ENCODE measurements at places on chromosomes 16 and 17.

GRCh38 chr17:70344386-70345060 is 175.2 kb downstream of the KCNJ2 start:
- no peak for DNase-seq

DNA sequence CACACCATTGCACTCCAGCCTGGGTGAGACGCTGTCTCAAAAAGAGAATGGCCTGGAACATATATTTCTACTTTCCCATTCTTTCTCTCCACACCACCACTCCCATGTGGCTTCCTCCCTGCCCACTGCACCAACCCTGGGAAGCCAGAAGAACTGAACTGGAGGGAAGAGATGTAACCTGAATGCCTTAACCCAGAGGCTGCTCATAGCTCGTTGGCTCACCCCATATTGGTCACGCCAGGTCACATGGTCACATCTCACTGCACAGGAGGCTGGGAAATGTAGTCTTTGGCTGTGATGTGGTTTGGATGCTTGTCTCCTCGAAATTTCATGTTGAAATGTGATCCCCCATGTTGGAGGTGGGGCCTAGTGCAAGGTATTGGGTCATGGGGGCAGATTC is 5.9 kb upstream of the DNAH17 start:
- no peak for DNase-seq

DNA sequence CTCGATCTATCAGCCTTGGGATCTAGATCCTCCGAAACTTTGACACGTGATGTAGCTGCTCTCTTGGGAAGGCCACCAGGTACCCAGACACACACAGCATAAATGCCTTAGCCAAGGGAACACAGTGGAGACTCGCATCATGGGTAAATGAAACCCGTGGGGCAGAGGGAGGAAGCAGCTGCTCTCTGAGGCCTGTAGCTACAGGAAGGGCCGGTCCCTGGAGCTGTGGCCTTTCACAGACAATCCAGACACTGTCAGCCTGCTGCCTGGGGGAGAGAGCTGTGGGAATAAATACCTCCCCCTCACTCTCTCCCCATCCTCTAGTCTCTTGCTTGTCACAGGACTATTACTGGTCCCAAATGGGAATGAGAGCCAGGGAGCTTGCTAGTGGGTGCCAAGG is 351.2 kb downstream of the UTP18 start:
- no peak for DNase-seq

DNA sequence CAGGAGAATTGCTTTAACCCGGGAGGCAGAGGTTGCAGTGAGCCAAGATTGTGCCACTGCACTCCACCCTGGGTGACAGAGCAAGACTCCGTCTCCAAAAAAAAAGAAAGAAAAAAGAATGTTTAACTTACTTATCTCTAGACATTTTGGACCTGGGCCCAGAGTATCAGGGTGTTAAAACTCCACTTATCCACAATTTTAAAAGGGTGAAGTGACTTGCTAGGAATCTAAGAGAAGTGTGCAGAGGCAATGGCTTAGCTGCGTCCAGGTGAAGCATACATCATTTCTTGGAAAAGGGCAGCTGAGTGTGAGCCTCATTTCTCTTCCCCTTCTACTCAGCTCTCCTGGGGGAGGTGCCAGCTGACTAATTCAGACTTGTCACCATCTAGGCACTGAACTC is 25.1 kb downstream of the ALDH3A2 start:
- DNase-seq, result no peak

- DNase-seq, result no peak
These were observed 12.8 kb upstream of the SLC38A10 start for GRCh38 chr17:81307636-81308560.

GRCh38 chr16:20073203-20074098 is at the start of gene GPR139:
TSS of gene GPR139 (minus strand) at chr16:20073890. CDS start at chr16:20073616, 274 bp downstream.
- DNase-seq, result no peak

DNA sequence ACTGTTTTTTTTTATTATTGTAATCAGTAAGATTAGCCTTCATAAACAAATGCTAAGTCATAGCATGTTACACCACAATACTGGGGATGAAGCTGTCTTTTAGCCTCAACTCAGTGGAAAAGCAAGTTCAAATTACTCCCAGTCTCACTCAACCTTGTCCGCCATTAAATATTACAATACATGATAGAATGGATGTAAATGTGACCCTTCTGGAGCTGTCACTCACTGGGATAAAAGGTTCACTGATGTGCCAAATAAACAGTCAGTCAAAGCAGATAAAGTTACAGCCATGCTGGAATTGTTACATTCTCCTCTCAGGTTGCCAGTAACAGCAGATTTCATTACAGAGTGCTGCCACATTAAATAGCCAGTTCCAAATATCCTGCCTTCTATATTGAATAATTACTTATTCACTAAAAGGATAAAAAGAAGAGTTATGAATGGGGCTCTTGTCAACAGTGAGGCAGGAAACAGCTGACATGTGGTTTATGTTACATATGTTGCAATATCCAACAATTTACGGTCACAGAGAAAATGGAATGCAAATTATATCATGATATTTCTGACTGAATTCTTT is 53.4 kb downstream of the BRIP1 start:
- no peak for DNase-seq

GRCh38 chr16:77905374-77905920 is 116.9 kb upstream of the CLEC3A start:
- DNase-seq, result no peak

GRCh38 chr17:61379457-61380216 is 20.0 kb upstream of the TBX2 start:
- no peak for DNase-seq

- no peak for DNase-seq
These were observed 29.6 kb upstream of the MMD start for GRCh38 chr17:55451203-55451641.

GRCh38 chr16:11251525-11252481 is 4.2 kb downstream of the SOCS1 start:
- no peak for DNase-seq

DNA sequence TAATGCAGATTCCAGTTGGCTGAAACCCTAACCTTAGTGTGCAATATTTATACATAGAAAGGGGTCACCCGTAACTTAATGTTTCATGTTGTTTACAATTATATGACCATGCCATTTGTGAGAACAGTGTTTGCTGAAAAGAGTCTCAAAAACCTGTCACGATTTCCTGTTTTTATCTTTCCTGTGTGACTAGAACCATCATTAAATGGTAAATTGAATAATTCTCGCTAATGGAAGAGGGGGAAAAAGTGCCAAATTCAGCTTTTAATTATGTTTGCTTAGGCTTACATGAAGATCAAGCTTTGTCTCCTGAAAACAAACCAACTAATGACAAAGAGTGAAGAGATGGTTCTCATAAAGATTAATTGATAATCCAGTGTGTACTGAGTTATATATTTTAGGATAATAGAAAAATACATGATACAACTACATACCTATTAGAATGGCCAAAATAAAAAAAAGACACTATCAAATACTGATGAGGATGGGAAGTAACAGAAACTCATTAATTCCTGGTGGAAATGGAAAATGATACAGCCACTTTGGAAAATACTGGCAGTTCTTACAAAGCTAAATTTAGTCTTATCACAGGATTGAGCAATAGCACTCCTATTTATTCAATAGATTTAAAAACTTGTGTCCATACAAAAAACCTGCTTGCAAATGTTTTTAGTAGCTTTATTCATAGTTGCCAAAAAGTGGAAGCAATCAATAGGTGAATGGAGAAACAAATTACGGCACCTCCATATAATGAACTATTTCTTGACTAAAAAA is 141.7 kb downstream of the CDK5R1 start:
- no peak for DNase-seq

DNA sequence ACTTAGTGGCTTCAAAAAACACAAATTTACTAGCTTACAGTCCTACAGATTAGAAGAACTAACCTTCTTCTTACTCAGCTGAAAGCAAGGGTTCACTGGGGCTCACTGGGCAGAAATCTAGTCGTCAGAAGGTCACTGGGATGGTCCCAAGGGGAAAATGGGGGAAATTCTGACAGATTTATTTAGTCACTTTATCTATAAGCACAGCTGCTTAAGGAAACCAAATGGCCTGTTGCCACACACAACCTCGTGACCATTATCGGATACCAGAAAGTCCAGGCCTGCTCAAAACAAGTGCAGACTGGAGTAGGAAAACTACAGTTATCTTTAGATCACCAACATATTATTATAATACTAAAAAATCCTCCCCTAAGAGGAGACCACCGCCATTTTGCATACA is 374.6 kb upstream of the ASIC2 start:
- DNase-seq, result no peak

DNA sequence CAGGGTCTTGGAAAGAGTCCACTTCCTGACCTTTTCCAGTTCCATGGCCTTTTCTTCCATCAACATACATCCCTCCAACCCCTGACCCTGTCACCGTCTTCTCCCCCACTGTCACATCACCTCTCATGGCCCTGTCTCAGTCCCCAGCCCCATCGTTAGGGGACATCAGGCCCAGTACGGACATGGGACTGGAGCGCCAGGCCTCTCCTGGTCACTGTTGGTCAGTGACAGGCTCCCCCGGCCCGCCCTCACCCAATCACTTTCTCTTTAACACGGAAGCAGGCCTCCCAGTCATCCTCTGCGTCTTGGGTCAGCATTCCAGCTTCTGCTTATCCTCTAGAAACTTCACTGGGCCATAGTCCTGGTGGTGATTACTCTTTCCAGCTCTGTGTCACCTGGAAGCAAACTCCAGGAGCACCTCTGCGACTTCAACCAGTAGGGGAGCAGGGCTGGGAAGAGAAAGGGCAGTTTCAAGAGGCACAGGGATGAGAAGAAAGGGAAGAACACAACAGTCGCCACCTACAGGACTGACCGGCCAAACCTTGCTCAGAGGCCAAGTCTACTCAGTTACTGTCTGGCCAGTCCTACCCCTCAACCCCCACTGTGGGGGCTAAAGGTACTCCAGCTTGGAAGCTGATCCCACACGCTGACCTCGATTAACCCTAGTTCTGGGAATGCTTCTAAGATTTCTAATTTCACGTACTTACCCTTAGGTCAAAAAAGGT is 15.9 kb upstream of the ICAM2 start:
- DNase-seq, result no peak

DNA sequence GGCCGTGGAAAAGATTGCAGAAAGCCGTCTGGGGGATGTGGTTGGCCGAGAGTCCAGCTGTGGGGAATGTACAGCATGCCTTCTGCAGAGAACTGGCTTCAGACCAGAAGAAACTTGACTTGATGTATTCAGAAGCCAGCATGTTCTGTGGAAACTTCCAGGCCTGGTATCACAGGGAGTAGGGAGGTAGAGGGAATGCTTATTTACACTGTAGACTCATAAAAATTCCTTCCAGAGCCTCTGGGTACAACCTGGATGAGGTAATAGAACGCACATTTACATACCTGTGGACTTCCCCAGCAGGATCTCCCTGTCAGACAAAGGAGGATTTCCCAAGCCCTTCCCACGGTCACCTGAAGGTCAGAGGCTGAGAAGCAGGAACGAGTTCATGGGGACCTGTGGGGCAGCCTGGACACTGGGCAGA is 11.8 kb upstream of the GAS7 start:
- DNase-seq, result no peak

- no peak for DNase-seq
These were observed 211.7 kb downstream of the ZFHX3 start for GRCh38 chr16:72836181-72836580.

GRCh38 chr17:5630434-5630833 is 46.1 kb upstream of the NLRP1 start:
- DNase-seq, result no peak

GRCh38 chr16:54477714-54478113 is 191.1 kb upstream of the IRX3 start:
- no peak for DNase-seq

GRCh38 chr16:20089246-20089965 is 15.7 kb upstream of the GPR139 start:
- DNase-seq, result no peak

DNA sequence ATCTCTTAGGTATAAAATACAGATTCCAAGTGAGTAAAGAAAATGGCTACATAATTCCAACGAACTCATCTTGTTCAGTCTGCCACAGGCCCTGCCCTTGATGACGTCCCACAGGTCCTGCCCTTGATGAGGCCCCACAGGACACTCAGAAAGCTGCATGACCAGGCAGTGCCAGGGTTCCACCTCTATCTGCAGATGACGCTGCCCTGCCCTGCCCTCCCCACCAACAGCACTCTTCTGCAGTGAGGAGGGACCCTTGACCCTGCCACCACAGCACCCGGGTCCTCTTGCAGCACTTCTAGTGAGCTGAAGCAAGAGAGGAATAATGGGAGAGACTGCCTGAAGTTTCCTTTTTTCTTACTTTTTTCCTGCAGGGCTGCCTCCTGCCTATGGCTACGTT is 118.4 kb downstream of the VPS53 start:
- no peak for DNase-seq

- no peak for DNase-seq
These were observed 191.9 kb downstream of the MSI2 start for GRCh38 chr17:57447990-57448758.

GRCh38 chr16:87635541-87636049 is 33.3 kb downstream of the JPH3 start:
- DNase-seq, result peak; percentile 98

DNA sequence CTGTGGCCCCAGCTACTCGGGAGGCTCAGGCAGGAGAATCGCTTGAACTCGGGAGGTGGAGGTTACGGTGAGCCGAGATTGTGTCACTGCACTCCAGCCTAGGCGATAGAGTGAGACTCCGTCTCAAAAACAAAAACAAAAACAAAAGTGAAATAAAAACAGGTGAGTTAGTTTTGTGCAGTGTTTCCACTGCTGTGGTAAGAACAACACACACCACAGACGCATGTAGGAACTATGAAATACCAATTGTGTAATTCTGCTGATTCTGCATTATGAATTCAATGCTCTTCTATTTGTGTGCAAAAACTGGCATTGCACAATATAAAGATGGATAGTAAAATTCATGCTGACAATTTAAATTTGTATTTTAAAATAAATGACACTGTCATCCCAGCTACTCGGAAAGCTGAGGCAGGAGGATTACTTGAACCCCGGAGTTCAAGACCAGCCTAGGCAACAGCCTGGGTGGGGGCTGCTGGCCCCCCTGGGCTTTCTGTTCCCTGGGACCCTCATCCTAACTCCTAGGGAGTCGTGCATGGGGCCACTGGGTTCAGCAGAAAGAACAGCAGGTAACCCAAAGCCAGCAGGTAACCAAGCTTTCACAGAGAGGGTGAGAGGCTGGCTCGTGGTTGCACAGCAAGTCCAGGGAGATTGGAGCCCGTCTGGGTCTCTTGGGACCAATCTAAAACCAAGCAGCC is 10.6 kb upstream of the RHBDF2 start:
- no peak for DNase-seq

DNA sequence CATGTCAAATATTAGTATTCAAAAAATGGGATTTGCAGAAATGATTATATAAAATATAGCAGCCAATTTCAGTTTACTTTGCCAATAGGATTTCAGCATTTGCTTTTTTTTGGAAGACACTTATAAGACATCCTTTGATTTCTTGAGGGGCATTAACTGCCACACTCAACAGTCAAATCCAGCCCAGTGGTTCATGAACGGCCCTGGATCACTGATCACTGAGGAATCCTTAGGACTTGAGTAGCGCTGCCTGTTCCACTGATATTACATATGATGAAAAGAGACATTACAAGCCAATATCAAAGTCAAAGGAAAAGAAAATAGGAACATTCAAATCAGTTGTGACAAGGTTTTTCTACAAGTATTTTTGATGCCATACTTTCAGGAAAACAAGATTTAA is 21.0 kb upstream of the YWHAE start:
- DNase-seq, result no peak
